ENCODE measurements at places on chromosomes 6 and 20.

DNA sequence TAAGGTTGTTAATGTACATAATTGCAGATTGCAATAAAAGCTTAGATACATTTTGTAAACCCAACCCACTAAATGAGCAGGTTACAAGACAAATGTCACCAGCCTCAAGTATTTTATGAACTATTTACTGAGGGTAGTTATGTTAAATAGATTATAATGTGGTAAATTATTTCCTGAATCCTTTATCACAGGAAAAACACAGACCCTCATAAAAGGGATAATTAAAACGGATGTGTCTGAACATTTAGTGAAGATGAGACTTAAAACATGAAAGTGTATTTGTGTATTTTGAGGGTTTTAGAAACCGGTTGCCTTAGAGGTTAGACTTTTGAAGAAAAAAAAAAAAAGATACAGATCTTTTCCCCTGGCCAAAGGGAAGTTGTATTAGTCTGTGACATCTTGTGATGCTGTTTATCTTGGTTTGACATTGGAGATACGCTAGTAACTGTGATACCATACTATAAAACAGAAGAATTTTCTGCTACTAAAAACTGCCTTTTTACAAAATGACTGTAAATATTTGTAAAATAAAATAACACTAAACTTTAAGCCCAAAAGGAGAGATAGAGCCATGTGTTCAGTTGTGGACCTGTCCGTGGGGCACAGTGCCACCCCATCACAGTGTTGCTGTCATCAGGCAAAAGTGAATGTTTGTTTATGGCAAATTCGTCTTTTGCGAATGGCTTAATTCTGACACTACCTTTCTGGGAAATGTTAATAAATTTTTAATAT is 9.7 kb downstream of the DYNLT1 start:
- DNase-seq: no peak

GRCh38 chr6:20699402-20699801 is 165.1 kb downstream of the CDKAL1 start:
- no peak for DNase-seq

- DNase-seq: no peak
Observed at GRCh38 chr6:136752554-136752953, 39.7 kb downstream of the MAP3K5 start.

DNA sequence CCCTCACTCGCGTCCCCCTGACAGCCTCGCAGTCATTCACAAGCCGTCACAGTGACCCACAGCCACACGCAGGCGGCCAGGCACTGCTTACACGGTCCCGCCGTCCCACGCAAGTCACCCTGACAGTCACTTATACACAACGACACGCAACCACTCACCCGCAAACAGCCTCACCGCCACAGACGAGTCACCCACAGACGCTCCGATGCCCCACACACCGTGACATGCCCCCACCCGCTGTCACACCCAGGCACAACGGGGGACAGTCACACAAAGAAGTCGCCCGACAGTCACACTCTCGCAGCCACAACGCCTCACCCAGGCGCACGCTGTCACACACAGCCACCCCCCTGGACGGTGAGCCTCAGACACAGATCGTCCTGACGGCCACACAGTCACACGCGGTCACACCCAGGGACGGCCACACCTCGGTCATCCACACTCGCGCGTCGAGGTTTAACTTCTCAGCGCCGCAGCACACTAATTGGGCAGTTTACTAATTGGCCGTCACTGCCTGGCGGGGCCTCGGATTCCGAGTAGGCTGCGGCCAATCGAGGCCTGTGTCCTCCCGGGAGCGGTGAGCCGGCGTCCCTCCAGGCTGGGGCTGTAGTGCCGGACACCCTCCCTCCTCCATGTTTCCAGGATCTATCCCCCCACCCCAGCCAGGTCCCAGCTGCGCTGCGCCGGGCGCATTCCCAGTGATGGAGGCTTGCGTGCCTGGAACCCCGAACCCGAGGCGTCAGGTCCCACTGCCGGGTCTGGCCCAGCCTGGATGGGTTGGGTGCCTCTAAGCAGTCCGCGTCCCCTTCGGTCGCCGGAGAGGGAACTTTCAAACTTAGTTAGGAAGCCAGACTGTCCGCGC is 790 bp downstream of the TOX2 start:
- DNase-seq: peak; percentile 80

- no peak for DNase-seq
Observed at GRCh38 chr6:165178056-165178455, 131.3 kb downstream of the C6orf118 start.

DNA sequence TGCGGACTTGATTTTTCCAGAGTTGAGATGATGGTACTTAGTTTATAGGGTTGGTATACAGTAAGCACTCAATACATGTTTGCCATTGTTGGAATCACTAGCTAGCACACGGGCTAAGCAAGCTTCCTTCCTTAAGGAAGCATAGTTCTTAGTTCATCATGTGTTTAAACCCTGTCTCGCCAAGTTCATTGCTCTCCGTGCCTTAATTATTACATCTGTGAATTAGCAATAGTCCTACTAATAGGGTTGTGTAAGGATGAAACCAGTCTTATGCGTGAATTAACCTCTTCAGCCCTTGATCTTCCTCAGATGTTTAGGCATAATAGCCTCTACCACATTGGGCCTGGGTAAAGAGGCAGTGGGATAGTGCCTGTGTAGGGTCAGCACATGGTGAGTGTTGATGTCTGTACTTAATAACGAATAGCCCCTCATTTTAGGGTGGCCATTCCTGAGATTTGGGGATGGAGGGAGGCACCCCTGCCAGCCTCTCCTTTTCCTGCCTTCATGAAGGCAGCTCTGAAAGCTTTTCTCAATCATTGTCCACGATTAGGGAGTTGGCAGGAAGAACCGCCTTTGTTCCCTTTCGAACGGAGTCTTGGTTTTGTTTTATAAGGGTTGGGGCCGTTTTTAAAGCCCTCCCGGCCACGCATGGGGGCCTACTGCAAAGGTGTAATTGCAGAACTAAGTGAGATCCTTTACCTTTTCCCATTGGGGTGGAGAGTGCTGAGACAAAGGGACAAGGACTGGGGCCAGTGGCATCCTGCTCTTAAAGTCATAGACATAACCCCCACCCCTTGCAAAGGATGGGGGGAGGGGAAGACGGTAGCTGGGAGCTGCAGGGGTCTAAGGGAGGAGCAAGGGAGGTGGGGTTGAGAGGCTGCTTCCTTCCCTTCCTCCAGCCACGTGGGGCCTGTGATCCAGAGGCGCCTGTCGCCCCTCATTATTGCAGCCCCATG is 2.1 kb downstream of the DNMT3B start:
- DNase-seq: no peak

DNA sequence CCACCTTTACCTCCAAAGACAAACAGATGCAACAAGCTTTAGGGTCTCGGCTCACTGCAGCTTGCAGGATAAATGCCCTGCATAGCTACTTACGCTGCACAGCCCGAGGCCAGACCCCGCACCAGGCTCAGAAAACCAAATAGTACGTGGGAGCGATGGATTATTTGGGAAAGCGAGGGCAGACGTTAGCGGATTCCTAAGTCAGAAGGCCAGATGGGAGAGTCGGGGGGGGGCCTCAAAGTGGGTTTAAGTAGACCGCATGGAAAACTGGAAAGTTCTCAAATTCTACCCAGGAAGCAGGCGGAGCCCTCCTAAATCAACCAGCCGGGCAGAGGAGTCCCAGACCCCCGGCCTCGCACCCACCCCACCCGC is 382 bp downstream of the SFT2D1 start:
- DNase-seq: no peak

GRCh38 chr20:46755483-46756413 is 46.3 kb downstream of the SLC2A10 start:
- no peak for DNase-seq

- DNase-seq: no peak
Observed at GRCh38 chr6:228881-229651, 63.2 kb upstream of the DUSP22 start.

- DNase-seq: peak; percentile 42
Observed at GRCh38 chr20:37541326-37541725, 13.7 kb upstream of the BLCAP start.
